ENCODE measurements at places on chromosomes 3 and 15.

- no peak for DNase-seq
These were observed 667.6 kb downstream of the NAALADL2 start for GRCh38 chr3:175526609-175527280.

DNA sequence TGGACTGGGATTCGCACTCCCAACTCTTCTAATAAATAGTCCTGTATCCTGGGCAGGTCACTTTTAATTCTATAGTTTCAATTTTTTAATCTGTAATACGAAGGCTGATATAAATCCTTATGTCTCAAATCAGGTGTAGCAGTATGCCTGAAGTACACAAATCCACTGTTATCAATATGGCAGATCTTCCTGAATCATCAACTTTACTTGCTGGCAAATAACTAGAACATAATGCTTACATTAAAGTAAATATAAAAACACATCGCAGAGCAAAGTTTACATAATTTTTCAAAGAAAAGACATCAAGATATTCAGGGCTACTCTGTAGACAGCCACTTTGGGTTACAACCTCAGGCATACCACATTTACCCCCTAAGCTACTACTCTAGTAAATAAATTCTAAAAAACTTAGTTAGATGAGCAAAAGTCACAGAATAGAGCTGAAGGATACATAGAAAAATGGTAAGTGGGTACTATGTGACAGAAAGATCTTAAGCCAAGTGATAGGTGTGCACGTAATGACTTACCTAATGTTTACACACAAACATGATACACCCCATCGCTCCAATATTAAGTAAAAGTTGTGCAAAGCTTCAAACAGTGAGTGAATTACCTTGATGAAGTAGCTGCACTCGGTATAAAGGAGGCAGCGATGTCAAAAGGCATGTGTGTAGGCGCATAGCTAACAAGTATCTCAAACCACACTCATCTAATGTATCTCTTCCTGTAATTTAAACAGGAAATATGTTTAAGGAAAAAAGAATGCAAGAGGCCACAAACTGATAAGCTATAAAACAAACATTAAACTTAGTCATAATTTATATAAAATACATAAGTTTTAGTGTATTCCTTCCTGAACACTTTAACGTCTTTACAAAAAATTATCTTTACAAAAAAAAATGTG is 127.9 kb downstream of the DMXL2 start:
- DNase-seq: no peak

GRCh38 chr15:75538376-75538775 is 40.7 kb downstream of the PTPN9 start:
- no peak for DNase-seq

- no peak for DNase-seq
These were observed 8.1 kb upstream of the IL20RB start for GRCh38 chr3:136949708-136950107.

GRCh38 chr15:98012354-98012753 is 51.9 kb downstream of the ARRDC4 start:
- DNase-seq: no peak

GRCh38 chr3:56962206-56962605 is 98.3 kb upstream of the SPATA12 start:
- DNase-seq: no peak

DNA sequence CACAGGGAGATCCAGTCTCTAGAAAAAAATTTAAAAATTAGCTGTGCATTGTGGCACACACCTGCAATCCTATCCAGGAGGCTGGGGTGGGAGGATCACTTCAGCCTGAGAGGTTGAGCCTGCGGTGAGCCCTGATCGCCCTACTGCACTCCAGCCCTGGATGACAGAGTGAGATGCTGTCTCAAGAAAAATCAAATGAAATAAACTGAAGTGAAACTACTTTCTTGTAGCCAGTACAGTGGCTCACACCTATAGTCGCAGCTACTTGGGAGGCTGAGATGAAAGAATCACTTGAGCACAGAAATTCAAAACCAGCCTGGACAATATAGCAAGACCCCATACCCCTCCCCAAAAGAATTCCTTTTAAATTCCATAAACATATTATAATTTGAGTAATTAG is 35.4 kb downstream of the SMARCC1 start:
- no peak for DNase-seq

- DNase-seq: no peak
These were observed 38.4 kb downstream of the PLCL2 start for GRCh38 chr3:16923112-16923511.

DNA sequence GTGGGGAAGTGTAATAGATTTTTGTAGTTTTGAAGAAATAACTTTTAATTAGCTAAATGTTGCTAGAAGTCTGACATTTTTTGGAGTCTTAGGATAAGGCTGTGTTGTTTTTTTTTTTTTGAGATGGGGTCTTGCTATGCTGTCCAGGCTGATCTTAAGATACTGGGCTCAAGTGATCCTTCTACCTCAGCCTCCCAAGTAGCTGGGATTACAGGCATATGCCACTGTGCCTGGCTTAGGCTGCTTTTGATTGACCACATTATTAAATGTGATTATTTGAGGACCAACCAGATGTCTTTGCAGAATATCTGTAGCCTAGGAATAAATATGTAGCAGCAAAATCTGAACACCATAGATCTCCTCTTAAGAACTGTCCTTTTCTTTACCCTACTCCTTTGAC is 29.7 kb downstream of the HACD3 start:
- DNase-seq: no peak

DNA sequence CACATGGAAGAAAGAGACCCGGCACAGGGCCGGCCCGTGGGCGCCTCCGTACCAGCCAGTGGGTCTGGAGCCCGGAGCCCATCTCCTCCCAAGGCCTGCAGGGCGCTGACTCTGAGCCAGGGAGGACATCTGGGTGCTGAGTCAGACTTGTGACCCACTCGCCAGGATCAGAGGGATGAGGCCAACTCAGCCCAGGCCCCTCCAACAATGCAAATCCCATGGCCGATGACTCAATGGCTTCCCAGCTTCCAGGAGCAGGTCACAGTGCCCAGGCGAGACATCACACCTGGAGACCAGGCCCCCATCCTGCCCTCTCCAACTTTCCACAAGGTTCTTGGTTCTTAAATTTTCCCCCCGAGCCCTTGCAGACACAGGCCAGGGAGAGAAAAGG is 95.1 kb downstream of the LRIG1 start:
- DNase-seq: no peak

DNA sequence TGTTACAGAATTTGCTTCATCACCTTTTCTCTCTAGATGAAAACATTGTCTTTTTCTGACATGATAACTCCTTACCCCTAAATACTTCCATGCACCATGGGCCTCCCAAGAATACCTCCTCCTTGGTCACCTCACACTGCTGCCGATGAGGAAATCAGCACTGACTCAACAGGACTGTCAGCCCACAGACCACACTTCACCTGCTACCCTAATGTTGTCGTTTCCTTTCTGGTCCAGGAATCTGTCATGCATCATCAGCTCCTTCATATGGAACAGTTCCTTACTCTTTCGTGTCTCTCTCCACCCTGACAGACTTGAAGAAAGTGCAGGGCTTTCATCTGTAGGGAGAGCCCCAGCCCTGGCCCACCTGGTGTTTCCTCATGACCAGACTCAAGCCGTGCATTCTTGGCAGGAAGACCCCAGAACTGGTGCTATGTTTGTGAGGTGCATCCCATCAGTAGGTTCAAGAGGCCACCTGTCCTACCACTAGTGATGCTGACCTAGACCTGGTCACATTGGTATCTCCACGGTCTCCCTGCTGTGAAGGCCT is 41.1 kb upstream of the PLXNA1 start:
- no peak for DNase-seq

DNA sequence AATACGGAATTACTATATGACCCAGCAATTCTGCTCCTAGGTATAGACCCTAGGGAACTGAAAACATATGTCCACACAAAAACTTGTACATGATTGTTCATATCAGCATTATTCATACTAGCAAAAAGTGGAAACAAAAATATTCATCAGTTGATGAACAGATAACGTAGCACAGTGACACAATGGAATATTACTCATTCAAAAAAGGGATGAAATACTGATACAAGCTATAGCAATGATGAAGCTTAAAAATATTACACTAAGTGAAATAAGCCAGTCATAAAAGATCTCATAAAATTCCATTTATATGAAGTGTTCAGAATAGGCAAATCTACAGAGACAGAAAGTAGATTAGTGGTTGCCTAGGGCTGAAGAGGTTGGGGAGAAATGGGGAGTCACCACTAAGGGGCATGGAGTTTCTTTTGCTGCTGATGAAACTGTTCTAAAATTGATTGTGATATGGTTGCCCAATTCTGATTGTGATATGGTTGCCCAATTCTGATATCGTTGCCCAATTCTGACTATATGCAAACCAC is 10.5 kb downstream of the C15orf61 start:
- DNase-seq: no peak

DNA sequence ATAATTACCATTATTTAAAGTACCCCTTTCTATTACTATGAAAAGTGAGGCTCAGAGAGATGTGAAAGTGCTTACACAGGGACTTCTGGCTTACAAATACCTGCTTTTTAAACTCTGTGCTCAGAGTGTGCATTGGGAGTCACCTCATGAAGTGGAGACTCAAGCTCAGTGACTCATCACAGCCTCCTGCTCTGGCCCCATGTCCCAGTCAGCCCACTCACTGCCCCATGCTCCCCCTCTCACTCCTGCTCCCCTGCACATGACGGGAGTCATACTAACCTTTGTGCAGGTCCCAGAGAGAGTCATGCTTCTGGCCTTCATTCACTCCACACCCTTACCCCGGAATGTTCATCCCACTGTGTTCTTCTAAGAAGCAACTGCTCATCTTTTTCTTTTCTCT is 20.2 kb downstream of the CCR1 start:
- DNase-seq: no peak

- no peak for DNase-seq
These were observed 296.2 kb downstream of the ZBTB20 start for GRCh38 chr3:114850898-114851297.

DNA sequence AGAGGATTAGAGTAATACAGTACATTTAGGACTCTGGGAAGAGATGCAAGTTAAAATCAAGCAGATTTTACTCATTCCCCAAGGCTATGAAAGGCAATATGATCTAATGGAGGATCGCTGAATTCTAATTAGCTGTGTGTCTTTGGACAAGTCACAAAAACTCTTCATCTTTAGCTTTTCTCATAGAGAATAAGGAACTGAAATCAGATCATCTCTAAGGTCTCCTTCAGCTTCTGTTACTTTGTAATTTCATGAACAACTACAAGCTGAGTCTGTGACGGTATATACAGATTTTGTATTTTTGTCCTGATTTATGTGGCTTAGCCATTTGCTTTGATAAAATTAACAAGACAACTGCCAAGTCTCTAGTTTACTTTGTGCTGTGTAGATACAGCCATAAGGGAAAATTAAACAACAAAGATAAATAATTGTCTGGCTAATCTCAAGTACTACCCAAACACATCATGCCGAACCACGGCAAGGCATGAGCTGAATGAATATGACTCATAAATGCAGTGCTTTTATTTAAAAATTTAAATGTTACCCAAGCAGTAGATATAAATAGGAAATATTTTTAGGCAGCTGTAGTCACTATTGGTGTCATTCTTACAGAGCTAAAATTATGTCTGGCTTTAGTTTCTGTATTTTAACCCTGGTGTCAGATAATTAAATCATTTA is 81.5 kb downstream of the GAP43 start:
- DNase-seq: no peak

- no peak for DNase-seq
These were observed 343.5 kb upstream of the TRIM42 start for GRCh38 chr3:140334132-140334929.

DNA sequence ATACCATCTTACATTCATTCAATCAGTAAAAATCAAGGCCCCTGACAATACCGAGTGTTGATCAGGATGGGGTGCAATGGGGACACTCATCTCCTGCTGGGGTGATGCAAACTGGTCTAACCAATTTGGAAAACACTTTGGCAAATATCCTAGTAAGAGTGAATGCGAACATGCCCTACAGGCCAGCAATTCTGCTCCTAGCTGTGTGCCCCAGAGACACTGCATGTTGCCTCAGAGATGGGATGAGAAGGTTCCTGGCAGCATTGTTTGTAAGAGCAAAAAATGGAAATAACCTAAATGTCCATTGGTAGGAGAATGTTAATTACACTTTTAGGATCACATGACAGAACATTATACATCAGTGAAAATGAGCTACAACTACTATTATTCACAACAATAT is 4.7 kb downstream of the LINGO1 start:
- DNase-seq: no peak

DNA sequence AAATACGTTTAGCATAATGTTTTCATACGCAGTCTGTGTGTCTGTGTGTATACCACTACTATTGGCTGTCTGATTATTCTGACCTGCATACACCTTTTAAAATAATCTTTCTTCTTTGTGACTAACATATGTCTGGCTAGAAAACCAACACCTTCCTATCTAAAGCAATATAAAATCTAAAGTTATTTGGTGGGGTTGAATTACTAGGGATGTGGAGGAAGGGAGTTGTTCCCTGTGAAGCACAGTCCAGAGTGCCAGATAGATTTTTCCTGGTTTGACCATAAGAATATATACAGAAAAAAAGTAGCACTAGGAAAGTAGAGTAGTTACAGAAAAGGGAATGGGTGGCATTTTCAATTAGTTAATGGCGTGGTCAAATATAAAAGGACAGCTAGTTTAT is 918.8 kb downstream of the NAALADL2 start:
- DNase-seq: no peak

- DNase-seq: no peak
These were observed 49.5 kb downstream of the MYLK start for GRCh38 chr3:123834631-123835030.

DNA sequence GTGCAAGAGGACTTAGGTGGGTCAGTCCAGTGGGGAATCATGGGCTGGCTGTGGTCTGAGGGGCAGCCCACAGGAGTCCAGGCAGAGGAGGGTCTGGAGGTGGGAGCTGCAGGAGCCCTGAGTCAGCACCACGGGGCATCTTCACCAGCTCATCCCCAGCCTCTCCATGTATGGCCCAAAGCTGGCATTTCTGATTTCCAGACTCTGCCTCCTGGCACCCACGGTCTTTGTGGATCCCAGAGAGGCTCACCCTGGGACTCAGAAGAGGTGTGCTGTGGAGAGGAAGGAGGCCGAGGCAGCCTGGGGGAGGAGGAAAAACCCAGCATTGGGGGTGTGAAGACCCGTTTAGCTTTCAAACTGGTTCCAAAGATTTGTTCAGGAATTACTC is 64.5 kb upstream of the KLF13 start:
- DNase-seq: no peak
